ENCODE measurements at places on chromosomes 5 and 9.

DNA sequence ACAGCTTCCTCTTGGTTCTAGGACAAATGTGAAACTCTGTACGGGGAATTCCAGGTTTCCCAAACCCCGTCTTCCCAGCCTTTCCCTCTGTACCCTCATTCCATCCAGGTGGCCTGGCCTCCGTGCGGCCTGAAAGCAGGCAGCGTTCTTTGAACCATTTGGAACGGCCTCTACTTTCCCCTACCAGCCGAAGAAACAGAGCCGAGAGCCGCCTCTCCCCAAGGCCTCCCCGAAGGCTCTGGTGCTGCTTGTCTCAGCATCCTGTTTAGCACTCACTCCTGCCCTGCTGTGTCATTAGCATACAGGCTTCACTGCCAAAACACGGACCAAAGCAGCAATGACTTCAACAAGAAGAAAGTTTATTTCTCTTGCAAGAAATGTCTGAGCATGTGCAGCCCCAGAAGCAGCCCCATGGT lies 137.7 kb downstream of the HSD17B3 start:
- DNase-seq: no peak

GRCh38 chr9:123067136-123067535 lies 33.7 kb downstream of the GPR21 start:
- DNase-seq: no peak

- no peak for DNase-seq
Measured at GRCh38 chr5:136028782-136029742, at the start of gene TGFBI. TSS of gene TGFBI (plus strand) at chr5:136028988. CDS start at chr5:136029056, 68 bp downstream.

DNA sequence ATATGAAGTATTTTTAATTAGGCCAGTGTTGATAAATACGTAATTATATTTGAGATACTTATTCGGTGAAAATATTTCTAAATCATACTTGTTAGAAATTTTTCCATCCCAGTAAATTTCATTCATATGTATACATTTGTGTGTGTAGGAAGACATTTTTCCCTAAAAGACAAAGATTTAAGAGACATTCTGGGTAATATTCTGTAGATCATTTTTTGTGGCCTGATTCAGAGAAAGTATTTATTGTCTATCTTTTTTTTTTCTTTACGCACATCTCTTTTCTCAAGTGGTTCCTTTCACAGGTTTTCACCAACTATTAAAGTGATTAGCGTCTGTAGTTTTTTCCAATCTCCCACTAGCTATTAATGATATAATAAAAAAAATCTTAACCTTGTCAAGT lies 224.1 kb downstream of the MEF2C start:
- DNase-seq: no peak

DNA sequence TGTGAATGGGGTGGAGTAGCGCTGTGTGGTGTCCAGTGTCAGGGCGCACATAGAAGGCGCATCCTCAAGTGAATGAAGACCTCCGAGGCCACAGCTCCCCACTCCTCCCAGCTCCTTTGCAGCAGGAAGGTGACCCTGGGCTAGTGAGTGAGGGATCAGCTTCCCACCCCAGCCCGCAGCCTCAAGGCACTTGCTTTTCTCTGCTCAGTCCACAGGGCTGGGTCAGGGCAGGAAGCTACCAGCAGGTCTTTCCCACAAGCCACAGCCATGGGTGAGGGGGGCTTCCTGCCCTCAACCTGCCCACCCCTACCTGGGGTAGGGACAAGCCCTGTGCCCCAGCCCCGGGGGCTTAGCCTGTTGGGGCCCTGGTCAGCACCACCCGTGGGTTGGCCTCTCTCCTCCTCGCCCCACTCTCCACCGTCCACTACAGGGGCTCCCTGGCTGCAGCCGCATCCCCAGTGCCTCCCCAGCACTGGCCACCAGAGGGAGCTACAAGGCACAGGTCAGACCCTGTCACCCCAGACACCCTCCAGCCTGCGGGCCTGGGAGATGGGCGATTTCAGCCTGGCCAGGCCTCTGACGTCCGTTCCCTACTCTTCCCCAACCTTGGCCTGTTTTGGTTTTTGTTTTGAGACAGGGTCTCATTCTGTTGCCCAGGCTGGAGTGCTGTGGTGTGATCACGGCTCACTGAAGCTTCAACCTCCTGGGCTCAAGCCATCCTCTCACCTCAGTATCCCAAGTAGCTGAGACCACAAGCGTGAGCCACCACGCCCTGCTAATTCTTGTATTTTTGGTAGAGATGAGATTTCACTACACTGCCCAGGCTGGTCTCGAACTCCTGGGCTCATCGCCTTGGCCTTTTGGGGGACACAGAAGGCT lies 1.3 kb upstream of the ABCA2 start:
- DNase-seq: peak; percentile 29

GRCh38 chr5:129904667-129905472 lies 605 bp downstream of the CHSY3 start:
- DNase-seq: no peak

GRCh38 chr5:37717613-37718431 lies 122.0 kb downstream of the GDNF start:
- no peak for DNase-seq

DNA sequence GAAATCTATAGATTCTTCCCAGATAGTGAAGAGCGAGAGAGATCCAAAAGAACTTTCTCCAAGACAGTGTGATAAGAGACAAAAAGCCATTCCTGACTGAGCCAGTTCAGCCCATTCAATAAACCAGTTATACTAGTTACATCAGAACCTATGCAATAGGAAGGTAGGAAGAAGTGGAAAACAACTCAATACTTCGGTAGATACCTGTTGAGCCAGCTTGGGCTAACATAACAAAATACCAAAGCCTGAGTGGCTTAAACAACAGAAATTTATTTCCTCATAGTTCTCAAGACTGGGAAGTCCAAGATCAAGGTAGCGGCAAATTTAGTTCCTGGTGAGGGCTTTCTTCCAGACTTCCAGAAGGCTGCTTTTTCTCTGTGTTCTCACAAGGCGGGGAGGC lies 214.5 kb upstream of the GRAMD2B start:
- DNase-seq: no peak

DNA sequence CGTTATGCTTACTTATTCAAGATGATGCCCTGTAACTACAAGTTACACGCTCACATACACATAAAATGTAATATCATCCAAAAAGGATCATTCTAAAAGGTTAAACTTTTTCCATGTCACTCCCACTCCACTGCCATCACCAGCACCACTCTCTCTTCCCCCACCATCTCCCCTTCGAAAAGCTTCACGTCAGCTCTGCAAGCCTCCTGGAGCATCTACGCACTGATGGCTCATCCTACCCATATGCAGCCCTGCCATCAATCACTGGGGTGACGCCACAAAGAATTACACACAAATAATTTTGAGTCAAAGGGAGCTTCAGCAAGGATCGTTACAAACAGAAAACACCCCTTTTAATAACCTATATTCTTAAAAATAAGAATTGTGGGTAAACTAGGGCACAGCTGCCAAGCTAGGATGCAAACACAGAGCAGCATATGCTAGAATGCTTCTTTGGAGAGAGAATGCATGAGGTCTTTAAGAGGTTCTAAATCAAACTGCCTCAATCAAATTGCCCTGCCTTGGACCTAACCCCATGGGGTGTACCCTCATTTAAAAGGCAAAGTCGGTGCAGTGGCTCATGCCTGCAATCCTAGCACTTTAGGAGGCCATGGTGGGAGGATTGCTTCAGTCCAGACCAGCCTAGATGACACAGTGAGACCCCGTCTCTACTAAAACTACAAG lies 56.1 kb downstream of the SHB start:
- DNase-seq: no peak

DNA sequence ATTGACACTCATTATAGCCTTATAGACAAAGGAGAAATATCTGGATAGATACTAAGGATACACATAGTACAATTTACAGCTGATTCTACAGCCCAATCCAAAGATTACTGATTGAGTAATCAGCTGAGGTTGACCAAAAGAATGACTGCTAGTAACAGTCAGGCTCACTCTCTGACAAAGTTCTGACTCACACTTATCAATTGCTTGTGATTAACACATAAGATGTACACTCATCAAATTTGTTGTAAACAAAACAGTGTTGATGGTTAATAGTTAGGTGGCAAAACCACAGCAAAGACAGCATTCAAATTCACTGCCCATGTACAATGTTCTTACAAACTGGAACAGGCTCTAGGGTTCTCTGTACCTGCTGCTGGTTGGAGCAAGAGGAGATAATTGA lies 422.7 kb downstream of the TLE1 start:
- DNase-seq: no peak

All from naive thymus-derived CD4-positive, alpha-beta T cell (primary cell).